ENCODE measurements at places on chromosomes 1 and 21.

GRCh38 chr1:170410401-170411166 lies 121.4 kb upstream of the GORAB start:
- DNase-seq = no peak

DNA sequence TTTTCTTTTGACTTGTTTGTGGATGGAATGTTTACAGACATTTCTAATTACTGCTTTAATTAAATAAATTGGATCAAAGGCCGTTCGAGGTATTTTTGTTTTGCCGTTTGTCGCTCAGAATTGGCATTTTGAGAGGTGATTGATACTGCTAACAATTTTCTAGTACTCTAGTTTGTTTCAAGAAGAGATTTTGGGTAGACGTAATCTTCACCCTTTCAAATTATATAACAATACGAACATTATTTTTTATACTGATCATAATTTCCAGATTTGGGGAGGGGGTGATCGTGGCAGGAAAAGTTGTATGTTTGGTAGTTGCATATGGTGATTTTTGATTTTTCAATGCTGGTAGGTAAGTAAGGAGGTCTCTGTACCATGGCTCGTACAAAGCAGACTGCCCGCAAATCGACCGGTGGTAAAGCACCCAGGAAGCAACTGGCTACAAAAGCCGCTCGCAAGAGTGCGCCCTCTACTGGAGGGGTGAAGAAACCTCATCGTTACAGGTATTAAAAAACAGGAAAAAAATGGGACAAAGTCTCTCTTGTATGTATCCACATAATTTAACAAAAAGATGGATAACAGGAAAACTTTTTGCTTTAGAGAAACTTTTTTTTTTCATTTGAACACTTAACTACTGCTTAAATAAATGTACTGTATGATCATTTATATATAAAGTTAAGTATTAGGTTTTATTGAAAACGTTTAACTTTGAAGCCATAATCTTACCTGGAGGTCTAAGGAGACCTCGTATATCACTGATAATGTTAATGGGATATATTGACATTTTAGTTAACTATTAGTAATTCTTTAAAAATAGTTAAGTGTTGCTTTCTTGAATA lies 1.7 kb downstream of the H3-3A start:
- DNase-seq = peak; percentile 39

- peak; percentile 95 for DNase-seq
Observed at GRCh38 chr21:38925923-38926322, 120.2 kb downstream of the ETS2 start.

GRCh38 chr1:68426594-68426993 lies 23.2 kb downstream of the RPE65 start:
- DNase-seq = no peak

DNA sequence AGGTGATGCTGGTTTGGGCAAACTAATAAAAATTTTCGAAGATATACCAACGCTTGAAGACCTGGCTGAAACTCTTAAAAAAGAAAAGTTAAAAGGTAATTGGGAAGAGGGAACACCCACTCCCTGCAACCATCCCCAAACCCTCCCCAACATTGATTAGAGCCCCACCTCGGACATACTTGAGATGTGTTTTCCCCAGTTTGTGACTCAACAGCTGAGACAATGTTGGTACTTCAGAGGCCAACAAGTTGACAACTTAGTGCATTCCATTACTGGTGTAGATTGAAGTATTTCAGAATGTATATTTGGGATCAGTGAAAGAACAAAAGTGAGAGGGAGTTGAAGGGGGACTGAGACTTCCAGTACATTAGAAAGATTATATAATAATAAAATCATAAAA lies 5.1 kb downstream of the IFI16 start:
- DNase-seq = no peak

DNA sequence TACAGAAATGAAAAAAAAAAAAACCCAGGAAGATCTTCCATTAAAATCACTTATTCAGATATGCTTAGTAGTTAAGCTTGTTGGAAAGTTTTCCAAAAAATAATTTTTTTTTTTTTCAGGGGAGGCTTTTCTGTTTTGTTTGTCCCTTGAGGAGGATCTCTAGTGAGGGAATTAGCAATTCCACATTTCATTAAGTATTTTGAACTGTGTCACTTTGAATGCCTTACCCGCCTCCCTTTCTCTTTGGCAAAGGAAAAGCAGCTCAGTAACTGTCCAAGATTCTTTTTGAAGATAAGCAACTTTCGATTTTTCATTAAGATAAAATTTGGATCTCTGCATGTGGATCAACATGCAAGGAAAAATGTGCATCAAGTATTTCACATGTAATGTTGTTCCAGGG lies 1.8 kb downstream of the NTNG1 start:
- DNase-seq = no peak

DNA sequence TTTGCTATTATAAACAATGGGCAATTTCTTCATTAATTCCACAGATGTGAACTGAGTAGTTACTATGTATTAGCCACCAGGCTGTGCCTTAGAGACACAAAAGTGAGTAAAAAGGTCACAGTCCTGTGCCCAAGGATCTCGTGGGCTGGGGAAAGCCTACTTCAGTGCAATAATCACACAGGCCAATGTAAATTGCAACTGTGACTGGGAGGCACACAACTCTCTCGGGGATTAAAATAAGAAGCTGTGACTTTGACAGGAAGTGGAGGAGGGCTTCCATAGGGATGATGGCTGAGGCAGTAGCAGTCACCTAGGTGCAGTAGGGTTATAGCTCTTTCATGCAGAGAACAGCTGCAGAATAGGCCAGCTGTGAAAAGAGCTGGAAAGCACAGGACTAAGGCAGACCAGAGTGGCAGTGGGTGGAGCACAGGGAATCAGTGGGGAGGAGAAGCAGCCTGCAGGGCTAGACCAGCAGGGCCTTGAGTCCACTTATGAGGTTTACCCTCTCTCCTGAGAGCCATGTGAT lies 121.9 kb downstream of the MAB21L3 start:
- no peak for DNase-seq

DNA sequence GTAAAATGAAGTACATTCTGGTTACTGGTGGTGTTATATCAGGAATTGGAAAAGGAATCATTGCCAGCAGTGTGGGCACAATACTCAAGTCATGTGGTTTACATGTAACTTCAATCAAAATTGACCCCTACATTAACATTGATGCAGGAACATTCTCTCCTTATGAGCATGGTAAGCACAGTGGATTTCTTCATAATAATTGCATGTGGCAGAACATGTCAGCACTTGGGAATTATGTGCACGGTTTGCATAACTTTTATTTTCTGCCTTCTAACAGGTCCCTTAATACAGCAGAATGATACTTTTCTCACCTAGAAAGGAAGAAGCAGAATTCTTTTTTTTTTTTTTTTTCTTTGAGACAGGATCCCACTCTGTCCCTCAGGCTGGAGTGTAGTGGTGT lies 3.8 kb downstream of the CTPS1 start:
- DNase-seq = no peak

- DNase-seq = no peak
Observed at GRCh38 chr21:33286076-33286475, 19.9 kb downstream of the IL10RB start.

DNA sequence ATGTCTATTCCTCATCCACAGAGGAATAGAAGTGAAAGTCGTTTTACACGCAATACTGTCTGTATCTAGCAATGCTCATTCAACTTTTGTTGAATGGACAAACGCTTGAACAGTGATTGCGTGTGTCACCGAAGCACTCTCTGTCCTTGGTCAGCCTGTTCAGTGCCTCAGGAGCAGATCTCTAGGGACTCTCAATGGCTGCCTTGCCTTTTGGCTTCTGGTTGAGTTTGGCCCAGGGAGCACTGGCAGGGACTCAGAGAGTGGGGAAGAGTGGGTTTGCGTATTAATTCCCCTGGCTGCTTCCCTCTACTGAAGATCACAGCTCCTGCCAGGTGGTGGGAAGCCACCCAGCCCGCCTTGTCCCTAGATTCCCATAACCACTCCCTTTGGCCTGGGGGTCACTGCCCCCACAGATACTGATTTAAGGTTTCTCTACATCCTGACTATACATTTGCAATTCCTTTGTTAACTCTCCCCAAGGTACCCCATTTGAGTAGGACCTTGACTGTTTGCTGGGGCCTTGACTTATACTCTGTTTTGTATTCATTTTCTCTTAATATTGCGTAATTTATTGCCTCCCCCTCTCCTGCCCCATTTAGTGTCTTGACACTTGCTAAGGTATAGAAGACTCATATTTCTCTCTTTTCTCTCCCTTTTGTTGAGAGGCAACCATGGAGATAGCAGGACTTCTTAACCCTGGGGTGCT lies 61.7 kb upstream of the USP24 start:
- DNase-seq = no peak

GRCh38 chr1:219757890-219758289 lies 145.0 kb upstream of the ZC3H11B start:
- DNase-seq = no peak

GRCh38 chr1:53499257-53500203 lies 40.3 kb downstream of the DMRTB1 start:
- no peak for DNase-seq

DNA sequence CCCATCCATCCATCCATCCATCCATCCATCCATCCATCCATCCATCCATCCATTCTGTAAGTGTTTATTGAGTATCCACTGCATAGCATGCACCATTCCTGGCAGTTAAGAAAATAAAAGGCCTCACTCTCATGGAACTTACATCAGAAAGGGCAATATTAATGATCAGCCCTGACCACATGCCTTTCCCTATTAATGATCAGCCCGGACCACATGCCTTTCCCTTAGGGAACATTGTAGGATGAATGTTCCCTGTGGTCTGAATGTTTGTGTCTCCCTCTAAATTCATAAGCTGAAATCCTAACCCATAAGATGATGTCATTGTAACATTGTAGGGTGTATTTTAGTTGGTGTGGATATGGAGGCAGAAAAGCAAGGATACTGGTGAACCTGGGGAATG lies 365.8 kb downstream of the KIF26B start:
- no peak for DNase-seq

DNA sequence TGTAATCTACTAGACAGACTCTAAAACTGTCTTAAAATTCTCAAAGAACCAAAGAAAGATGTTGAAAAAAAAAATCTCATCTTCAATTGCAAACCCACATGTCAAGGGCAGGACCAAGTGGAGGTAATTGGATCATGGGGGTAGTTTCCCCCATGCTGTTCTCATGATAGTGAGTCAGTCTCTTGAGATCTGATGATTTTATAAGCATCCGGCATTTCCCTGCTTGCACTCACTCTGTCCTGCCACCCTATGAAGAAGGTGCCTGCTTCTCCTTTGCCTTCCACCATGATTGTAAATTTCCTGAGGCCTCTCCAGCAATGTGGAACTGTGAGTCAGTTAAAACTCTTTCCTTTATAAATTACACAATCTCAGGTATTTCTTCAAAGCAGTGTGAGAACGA lies 257.0 kb downstream of the HHIPL2 start:
- DNase-seq = no peak

GRCh38 chr1:67377253-67377652 lies 52.9 kb downstream of the SERBP1 start:
- DNase-seq = no peak

GRCh38 chr1:99766378-99766800 lies at the start of gene FRRS1:
Gene FRRS1, minus strand, starts transcription at chr1:99766635. Its CDS starts 17,867 bp downstream, at chr1:99748768.
- peak; percentile 91 for DNase-seq

DNA sequence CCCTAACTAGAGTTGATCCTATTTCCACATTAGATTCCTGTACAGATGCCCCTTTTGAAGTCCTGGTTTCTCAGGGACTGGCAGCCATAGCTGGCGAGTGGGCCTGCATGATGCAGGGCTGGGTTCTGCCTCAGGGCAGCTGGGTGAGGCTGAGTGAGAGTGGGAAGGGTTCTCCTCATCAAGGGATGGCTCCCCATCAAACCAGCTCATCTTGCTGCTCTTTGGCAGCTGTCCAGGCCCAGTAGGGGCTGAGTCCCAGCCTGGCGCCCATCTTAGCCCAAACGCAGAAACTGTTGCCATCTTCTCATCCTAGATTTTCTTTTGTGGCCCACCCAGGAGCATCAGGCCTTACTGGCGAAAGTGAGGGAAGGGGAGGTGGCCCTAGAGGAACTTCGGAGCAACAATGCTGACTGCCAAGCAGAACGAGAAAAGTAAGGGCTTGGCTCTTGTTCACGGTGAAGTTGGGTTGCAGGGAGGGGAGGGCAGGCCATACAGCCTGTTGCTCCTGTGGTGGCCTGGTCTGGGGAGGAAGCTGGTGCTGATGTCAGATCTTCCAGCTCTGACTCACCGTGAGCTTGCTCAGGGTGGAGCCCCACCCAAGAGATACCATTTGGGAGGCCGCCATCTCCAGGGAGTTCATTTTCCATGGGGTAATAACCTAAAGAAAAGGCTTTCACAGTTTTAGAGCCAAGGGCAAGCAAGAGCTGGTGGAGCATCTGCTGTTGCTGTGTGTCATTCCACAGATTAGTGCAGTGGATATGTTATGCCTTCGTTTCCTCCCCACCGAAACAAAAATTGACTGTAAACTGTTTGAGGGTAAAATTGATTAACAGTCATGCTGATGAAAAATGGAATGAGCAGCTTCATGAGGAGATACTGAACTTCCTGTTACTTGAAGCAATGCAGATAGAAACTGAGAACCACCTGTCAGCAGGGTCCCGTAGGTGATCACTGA lies 34.7 kb downstream of the TUFT1 start:
- no peak for DNase-seq

- no peak for DNase-seq
Observed at GRCh38 chr21:24955275-24955961, 651.9 kb downstream of the MRPL39 start.

- no peak for DNase-seq
Observed at GRCh38 chr1:1969505-1969900, 34.1 kb downstream of the CFAP74 start.

GRCh38 chr1:207067665-207068064 lies 14.6 kb downstream of the PFKFB2 start:
- no peak for DNase-seq

DNA sequence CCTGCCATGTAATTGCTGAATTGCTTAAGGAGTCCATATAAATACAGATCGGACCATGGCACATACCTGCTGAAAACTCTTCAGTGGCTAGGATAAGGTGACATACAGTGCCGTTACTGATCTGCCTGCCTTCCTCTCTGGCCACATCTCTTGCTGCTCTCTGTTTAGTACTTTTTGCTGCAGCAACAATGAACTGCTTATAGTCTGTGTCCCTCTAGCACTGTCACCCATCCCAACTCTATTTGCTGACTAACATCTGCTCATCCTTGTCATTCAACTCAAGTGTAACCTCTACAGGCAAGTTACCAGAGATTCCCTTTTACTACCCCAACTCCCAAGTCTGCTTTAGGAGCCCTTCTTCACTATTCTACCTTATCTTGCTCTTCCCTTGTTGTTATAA lies 65.6 kb downstream of the GTF2B start:
- DNase-seq = no peak

DNA sequence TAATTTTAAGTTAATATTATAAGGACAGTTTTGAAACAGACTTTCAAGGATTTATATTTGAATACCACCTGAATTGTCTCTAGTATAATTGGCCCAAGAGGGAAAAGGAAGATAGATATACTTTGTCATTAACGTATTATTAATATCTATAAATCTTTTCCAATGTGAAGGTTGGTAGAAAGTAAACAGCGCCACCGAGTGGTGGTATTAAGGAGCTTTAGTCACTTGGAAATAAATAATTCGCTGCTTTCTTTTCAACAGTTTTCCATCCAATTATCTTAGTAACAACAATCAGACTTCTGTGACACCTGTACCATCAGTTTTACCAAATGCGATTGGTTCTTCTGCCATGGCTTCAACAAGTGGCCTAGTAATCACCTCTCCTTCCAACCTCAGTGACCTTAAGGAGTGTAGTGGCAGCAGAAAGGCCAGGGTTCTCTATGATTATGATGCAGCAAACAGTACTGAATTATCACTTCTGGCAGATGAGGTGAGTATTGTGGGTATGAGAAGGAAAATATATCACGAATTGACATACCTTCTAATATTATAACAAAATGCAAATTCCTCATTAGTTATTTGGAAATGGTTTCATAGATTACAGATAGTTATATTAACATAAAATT lies 37.7 kb downstream of the SH3GLB1 start:
- peak; percentile 34 for DNase-seq

Measured in Kasumi-1 (cell line).